DMS 273 treated with DMSO at 0.1 percent for 48 hours (cell line): ENCODE measurements at places on chromosomes 5 and 9.

- no peak for DNase-seq
These were observed 9.4 kb downstream of the TMED7 start for GRCh38 chr5:115616472-115616871.

DNA sequence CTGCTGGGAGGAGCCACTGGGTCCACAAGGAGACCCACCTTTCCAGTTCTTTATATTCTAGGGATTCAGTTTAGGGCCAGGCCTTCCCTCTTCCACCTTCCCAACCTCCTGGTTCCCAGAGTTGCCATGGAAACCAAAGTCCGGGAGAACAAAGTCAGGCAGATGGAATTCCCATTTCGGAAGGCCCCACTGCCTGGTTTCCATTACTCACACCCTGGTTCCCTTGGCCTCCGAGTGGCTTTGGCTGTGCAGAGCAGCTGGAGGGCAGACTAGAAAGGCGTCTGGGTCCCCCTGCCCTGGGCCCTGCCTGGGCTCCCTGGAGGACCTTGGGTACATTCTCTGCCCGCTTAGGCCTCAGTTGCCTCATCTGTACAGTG, 136.1 kb downstream of the RGS3 start:
- DNase-seq: peak; percentile 30

DNA sequence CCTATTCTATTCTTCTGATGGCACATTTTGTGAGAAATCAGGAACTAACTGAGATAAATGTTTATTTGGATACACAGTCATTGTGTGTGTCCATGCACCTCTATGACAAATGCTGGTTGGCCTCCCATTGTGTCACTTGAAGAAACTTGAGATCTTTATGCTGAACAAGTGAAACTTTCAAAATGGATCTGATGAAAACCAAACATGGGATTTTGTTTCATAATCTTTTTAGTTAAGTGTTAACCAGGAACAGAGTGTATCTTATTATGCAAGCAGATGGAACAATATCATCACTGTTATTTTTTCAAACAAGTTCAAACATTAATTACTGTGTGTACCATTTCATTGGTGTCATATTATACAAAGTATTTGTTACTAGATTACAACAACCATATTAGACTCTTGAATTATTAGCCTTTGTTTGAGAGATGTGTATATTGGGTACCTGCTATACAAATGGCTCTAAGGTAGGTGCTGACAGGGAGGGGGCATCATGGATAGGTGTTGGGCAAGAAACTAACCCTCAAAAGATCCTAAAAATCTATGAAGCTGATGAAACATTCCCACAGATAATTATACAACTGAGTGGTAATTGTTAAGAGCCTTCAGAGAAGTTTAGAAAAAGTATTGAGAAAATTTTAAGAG, 159.8 kb downstream of the PALM2AKAP2 start:
- no peak for DNase-seq

DNA sequence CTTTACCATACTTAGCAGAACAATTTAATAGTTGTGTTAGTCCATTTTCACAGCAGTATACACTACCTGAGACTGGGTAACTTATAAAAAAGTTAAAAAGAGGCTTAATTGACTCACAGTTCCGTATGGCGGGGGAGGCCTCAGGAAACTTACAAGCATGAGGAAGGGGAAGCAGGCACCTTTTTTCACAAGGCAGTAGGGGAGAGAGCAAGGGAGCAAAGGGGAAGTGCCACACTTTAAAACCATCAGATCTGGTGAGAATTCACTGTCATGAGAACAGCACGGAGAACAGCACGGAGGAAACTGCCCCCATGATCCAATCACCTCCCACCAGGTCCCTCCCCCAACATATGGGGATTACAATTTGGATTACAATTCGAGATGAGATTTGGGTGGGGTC, 269.9 kb downstream of the MTRR start:
- no peak for DNase-seq

- DNase-seq: no peak
These were observed 3.9 kb upstream of the ISL1 start for GRCh38 chr5:51379331-51379700.

DNA sequence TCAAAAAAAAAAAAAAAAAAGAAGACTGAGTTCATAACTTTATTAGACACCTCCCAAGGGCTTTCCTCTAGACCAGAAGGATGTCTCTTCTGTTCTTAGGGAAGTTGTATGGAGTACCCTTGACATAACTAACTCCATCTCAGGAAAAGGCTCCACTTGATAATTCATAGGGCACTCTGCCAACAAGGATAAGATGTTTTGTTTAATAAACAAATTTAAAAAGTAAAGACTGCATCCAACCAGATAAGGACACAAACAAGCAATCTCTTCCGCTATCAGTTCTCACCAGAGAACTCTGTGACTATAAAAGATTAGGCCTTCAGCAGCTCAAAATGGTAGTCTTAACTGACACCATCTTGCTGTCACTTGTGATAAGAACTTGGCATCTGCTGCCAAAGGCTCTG, 65.8 kb downstream of the SFXN1 start:
- DNase-seq: no peak

DNA sequence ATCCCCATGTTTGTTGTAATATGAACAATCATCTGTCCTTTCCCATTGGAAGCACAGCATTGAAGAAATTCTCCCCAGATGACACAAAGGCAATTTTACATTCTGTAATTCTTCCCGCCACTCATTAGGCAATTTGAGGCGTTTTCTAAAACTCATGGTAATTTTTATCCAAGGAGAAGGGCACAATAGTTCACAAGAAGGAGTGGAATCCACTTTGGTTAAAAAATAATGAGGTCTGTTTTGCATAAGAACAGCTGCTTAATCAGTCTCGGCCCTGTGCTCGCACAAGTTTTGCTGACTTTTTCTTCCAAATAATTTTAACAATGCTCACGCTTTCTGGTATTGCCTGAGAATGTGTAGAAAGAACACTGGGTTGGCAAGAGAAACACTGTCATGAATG, 94.0 kb downstream of the CAVIN4 start:
- DNase-seq: no peak

- DNase-seq: no peak
These were observed 576 bp downstream of the CHD1 start for GRCh38 chr5:98927989-98928872.

- DNase-seq: no peak
These were observed 123.0 kb downstream of the GALNT10 start for GRCh38 chr5:154313360-154314017.

GRCh38 chr5:116521173-116521872, 53.3 kb downstream of the SEMA6A start:
- peak; percentile 85 for DNase-seq

- no peak for DNase-seq
These were observed 1.6 kb downstream of the SREK1IP1 start for GRCh38 chr5:64766941-64767340.
